Ascending aorta (tissue), 2 donors: ENCODE measurements at places on chromosomes 7 and 10. TPM values are rescaled to one million over a fixed set of nuclear protein-coding genes. Genes with fewer than 3 reads are reported as not detected.

DNA sequence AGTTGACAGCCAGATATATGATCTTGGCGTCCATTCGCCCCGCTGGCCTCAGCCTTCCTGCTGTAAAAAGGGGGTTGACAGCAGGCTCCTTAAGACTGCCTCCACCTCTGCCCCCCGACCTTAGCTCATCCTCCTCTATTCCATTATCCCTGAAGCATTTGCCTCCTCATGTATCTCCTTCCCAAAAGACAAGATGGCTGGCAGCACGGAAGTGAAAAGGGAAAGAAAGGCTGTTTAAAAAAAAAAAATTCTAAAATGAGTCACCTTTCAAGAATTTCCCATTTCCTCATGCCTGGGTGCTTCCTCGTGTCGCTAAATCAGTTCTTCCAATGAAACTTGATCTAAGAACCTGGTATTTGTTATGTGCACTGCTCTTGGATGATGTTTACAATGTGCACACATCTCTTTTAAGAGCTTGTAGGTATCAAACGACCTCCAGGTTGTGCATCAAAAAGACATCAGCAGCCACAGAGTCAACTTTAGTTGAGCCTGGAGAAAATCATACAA lies 1.7 kb downstream of the SCRN1 start:
- no peaks in the 10 kb centered on the region for H3K36me3 ChIP-seq
- no peaks in the 10 kb centered on the region for H3K4me1 ChIP-seq
- peak overlapping the region; percentile 97 for H3K27ac ChIP-seq
- peak overlapping the region; percentile 94 for H3K4me3 ChIP-seq

Gene CPN1
- not detected for total RNA-seq

Gene PDAP1
- total RNA-seq, result 104 TPM

- H3K4me3 ChIP-seq, result no peak overlapping the region
- DNase-seq, result no peak
- no peaks in the 10 kb centered on the region for H3K36me3 ChIP-seq
- H3K27ac ChIP-seq, result peak overlapping the region; percentile 69
- H3K27me3 ChIP-seq, result no peaks in the 10 kb centered on the region
- H3K4me1 ChIP-seq, result no peaks in the 10 kb centered on the region
These were observed 155.9 kb upstream of the PHYHIPL start for GRCh38 chr10:59020502-59020901.

- H3K27ac ChIP-seq, result peak overlapping the region; percentile 37
- no peak overlapping the region for H3K4me3 ChIP-seq
- H3K27me3 ChIP-seq, result no peaks in the 10 kb centered on the region
- no peaks in the 10 kb centered on the region for H3K36me3 ChIP-seq
- no peak for DNase-seq
- H3K4me1 ChIP-seq, result no peaks in the 10 kb centered on the region
These were observed 22.7 kb upstream of the GTF2IRD1 start for GRCh38 chr7:74430961-74431466.

Gene AMPH
- 22.1 TPM for total RNA-seq

Gene ANKRD7
- total RNA-seq, result not detected

Gene BLVRA
- total RNA-seq, result 36.1 TPM
